ENCODE measurements at places on chromosomes 12 and 14. TPM values are rescaled to one million over a fixed set of nuclear protein-coding genes. Genes with fewer than 3 reads are reported as not detected.

KLRB1 gene
- not detected for total RNA-seq

STXBP6 gene
- total RNA-seq = 38.3 TPM

TEX52 gene
- total RNA-seq = not detected

FGF6 gene
- not detected for total RNA-seq

BIN2 gene
- 26.4 TPM for total RNA-seq

GPD1 gene
- total RNA-seq = 2.1 TPM

MRPL42 gene
- total RNA-seq = 63.8 TPM

Measured in upper lobe of left lung (tissue), 6 donors.